ENCODE measurements at places on chromosomes 16 and 17. TPM values are rescaled to one million over a fixed set of nuclear protein-coding genes. Genes with fewer than 3 reads are reported as not detected.

Gene TBC1D26
- total RNA-seq = 1.2 TPM

Gene SMIM36
- not detected for total RNA-seq

Gene TPSG1
- total RNA-seq = not detected

Gene LRRC36
- 0.74 TPM for total RNA-seq

Gene IGSF6
- total RNA-seq = 0.98 TPM

Gene UBN1
- 15.7 TPM for total RNA-seq

Gene ADAD2
- total RNA-seq = not detected

Gene LPCAT2
- total RNA-seq = 2.5 TPM

Gene WFDC1
- 0.49 TPM for total RNA-seq

Gene MARCHF10
- 0.25 TPM for total RNA-seq
